Upper lobe of left lung (tissue), 6 donors: ENCODE measurements at places on chromosomes 6 and 20. TPM values are rescaled to one million over a fixed set of nuclear protein-coding genes. Genes with fewer than 3 reads are reported as not detected.
A peak's percentile ranks its signal among the peaks of the same experiment; 100 is the strongest.

The YTHDF1 gene
- total RNA-seq = 36.8 TPM

The CTCFL gene
- 0.11 TPM for total RNA-seq

The PKIB gene
- 4.0 TPM for total RNA-seq

The MLN gene
- total RNA-seq = not detected

DNA sequence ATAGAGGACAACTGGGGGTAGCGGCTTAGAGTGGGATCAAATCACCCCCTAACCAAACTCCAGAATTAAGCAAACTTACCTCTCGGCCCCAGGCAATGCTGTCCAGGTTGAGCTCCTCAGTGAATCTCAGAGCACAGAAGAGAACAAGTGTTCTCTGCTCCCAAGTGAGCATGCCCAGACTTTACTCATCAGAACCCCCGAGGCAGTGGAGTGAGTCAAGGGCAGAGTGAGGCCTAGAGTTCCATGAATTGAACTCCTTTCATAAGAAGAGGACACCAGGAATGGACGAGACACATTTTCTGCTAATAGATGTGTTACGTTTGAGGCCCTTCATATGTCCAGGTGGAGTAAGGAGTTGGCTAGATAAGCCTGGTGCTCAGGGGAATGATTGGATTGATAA, 134.0 kb upstream of the DTNBP1 start:
- no peaks in the 10 kb centered on the region for H3K36me3 ChIP-seq
- H3K27ac ChIP-seq = no peak overlapping the region
- no peak for DNase-seq
- H3K4me1 ChIP-seq = peaks cover 1% of the 10 kb centered on the region
- no peak overlapping the region for H3K4me3 ChIP-seq

DNA sequence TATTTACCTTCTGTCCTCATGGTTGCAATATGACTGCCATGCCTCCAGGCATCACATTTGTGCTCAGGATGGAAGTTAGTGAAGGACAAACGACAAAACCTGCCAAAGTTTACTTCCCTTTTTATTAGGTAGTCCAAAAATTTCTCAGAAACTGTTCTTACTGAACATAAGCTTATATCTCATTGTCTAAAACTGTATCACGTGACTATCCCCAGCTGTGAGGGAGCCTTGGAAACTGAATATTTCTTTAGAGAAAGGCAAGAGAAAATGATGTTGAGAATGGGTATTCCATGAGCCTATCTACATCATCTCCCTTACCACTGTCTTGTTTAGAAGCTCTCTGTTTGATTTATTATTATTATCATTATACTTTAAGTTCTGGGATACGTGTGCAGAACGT, 303.6 kb upstream of the PRND start:
- H3K36me3 ChIP-seq = no peaks in the 10 kb centered on the region
- no peaks in the 10 kb centered on the region for H3K27me3 ChIP-seq
- H3K27ac ChIP-seq = no peak overlapping the region
- H3K4me1 ChIP-seq = no peaks in the 10 kb centered on the region
- H3K4me3 ChIP-seq = no peak overlapping the region

DNA sequence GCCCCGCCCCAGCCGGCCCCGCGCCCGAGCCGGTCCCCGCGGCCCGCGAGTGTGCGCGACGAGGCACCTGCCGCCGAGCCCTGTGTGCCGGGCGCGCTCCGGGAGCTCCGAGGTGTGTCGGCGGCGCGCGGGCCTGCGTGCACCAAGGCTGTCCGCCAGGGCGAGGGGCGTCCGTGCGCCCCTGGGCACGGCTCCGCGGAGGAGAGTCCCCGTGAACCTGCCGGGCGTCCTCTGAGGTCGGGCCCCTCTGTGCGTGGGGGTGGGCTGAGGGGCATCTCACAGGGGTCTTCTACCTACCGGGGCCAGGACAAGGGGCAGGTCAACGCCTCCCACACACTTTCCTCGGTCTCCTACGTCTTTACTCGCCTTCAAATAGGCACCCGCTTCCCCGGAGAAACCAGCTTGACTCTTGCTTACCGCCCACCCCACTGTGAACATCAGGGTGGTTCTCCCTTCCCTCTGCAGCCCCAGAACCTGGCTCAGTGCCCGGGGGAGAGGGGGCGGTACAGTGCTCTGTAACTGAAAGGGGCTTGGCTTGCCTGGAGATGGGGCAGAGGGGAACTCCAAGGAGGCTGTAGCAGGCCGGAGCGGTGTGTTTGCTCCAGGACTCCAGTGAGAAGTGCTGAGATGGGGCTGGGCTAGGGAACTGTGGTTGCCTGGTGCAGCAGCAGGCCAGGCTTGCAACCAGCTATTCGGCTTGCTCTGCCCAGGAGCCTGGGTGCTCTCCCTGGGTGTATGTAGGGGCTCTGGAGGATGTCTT, at the start of gene SAMD10:
Gene SAMD10, minus strand, starts transcription at position 86 of the 760 bp plus-strand sequence. CDS start 175 bp downstream, outside the sequence.
- DNase-seq = peak; percentile 92
- peaks cover 4% of the 10 kb centered on the region for H3K36me3 ChIP-seq
- H3K27ac ChIP-seq = peak within 1 kb of the TSS; percentile 86
- H3K4me1 ChIP-seq = peaks cover 45% of the 10 kb centered on the region

DNA sequence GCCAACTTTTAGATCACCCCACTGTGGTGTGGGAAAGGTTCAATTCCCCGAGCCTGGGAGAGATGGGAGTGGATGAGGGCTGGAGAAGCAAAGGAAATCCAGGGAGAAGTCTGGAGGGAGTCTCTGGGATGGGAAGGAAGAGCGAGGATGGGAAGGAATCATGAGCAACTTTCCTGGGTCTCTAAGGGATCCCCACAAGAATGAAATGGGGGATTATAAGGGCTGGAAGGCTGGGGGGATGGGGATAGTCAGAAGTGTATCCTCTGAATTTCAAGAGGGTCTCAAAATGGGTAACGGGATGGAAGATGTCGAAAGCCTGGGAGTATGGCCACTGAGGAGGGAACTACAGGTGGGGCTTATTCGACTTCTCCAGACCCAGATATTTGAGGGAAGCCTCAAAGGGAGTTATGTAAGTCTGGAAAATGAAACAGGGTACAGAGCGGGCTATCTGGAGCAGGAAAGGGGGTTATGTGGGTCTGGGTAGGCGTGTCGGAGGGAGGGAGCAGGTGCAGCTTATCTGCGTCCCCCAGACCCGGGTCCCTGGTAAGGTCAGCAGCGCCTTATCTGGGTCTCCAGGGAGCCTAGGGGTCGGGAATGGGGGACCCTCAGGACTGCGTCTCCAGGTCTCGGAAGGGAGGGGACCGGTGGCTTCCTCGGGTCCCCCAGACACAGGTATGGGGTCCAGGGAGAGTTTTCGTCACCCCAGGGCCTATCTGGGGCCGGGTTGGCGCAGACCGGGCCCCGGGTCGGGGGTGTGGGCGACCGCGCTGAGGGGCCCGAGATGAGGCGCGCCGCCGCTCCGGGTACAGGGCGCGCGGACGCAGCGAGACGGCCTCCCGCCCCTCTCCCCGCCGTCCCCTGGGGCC, 550 bp downstream of the PLAGL2 start:
- H3K4me3 ChIP-seq = peak overlapping the region; percentile 74
- H3K27ac ChIP-seq = peak overlapping the region; percentile 92
- no peaks in the 10 kb centered on the region for H3K36me3 ChIP-seq
- peaks cover 60% of the 10 kb centered on the region for H3K4me1 ChIP-seq
- no peaks in the 10 kb centered on the region for H3K27me3 ChIP-seq
- no peak for DNase-seq

DNA sequence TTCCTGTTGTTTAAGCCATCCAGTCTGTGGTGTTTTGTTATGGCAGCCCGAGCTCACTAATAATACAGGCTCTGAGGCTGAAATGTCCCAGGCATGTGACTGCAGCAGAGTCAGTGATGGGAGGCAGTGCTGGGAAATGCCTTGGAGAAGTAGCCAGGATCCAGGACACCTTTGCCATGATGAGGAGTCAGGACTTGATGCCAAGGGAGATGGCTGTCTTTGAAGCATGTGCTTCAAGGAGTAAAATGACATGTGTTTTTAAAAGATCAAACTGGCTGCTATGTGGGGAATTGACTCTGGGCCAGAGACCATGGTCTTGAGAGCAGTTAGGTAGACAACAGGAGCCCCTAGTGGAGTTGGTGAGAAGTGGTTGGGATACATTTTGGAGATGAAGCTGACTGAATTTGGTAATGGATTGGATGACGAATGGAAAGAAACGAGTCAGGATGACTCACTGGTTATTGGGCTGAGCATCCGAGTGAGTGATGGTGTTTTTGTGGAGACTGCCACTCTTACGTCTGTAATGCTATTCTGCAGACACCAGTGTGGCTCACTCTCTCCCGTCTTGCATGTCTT, 322.2 kb downstream of the PLCB1 start:
- no peak overlapping the region for H3K27ac ChIP-seq
- no peaks in the 10 kb centered on the region for H3K36me3 ChIP-seq
- no peak for DNase-seq
- H3K4me3 ChIP-seq = no peak overlapping the region

DNA sequence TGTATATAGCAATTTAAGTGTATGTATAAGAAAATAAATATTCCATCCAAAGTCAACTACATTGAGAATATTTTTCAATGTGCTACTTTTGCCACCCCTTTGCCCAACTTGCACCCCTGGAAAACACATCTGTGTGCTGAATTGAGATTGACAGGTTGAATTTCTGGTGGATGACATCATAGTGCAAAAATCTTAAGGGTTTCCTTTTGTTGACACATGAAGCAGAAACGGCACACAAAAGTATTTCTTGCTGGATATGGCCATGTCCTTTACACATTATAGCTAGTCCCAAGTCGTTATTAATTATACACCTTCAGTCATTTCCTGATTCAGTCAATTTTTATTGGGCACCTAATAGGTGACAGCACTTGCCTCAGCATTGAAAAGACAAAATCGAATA, 188.7 kb upstream of the FBXL4 start:
- H3K27me3 ChIP-seq = no peaks in the 10 kb centered on the region
- no peaks in the 10 kb centered on the region for H3K36me3 ChIP-seq
- no peak overlapping the region for H3K27ac ChIP-seq
- no peak for DNase-seq
- no peak overlapping the region for H3K4me3 ChIP-seq

GRCh38 chr6:17418281-17419188, 25.1 kb downstream of the CAP2 start:
- DNase-seq = no peak
- no peaks in the 10 kb centered on the region for H3K36me3 ChIP-seq
- H3K27ac ChIP-seq = no peak overlapping the region
- H3K4me1 ChIP-seq = no peaks in the 10 kb centered on the region
- no peak overlapping the region for H3K4me3 ChIP-seq

DNA sequence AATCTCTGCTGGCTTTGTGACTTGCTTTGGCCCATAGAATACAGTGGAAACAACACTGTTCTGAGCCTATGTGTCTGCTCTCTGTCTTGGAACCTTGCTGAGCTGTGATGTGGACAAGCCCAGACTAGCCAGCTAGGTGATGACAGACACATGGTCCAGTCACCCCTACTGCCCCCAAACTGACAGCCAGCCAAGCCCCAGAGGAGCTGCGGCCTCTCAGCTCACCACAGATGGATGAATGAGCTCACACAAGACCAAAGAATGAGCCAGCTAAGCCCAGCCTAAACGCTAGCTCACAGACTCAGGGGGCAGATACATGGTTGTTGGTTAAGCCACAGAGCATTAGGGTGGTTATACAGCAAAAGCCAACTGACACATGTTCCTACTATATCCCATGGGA, 4.1 kb downstream of the AARS2 start:
- DNase-seq = no peak
- H3K4me1 ChIP-seq = peaks cover 13% of the 10 kb centered on the region
- no peaks in the 10 kb centered on the region for H3K27me3 ChIP-seq

GRCh38 chr6:28943557-28944411, 20.0 kb upstream of the TRIM27 start:
- H3K27ac ChIP-seq = peak overlapping the region; percentile 77
- H3K4me3 ChIP-seq = peak overlapping the region; percentile 56
- peak; percentile 77 for DNase-seq
- H3K27me3 ChIP-seq = no peaks in the 10 kb centered on the region

DNA sequence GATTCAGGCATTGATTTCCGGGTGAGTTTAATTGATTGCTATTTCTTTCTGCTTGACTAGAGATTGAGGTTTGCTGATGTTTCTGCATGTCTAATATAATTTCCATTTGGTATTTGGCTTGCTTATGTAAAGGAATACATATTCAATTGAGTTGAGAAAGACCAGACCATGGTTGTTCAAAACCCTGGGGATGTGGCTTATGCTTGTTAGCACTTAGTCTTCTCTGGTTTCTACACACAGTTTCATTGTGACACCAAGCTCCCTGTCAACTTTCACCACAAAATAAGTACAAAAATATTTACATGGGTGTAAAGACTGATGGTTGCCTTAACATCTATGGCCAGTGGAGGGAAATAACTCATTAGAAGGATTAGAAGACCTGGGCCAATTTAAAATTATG, 209.6 kb downstream of the CDH26 start:
- H3K4me3 ChIP-seq = no peak overlapping the region
- no peaks in the 10 kb centered on the region for H3K36me3 ChIP-seq
- no peaks in the 10 kb centered on the region for H3K27me3 ChIP-seq
- no peak for DNase-seq

- no peaks in the 10 kb centered on the region for H3K4me1 ChIP-seq
- no peak for DNase-seq
- H3K27ac ChIP-seq = no peak overlapping the region
- H3K27me3 ChIP-seq = no peaks in the 10 kb centered on the region
- no peaks in the 10 kb centered on the region for H3K36me3 ChIP-seq
Observed at GRCh38 chr20:61912665-61913422, 152.8 kb downstream of the TAF4 start.
